Left lobe of liver (tissue), 2 donors: ENCODE measurements at places on chromosomes 6 and 20. TPM values are rescaled to one million over a fixed set of nuclear protein-coding genes. Genes with fewer than 3 reads are reported as not detected.

DNA sequence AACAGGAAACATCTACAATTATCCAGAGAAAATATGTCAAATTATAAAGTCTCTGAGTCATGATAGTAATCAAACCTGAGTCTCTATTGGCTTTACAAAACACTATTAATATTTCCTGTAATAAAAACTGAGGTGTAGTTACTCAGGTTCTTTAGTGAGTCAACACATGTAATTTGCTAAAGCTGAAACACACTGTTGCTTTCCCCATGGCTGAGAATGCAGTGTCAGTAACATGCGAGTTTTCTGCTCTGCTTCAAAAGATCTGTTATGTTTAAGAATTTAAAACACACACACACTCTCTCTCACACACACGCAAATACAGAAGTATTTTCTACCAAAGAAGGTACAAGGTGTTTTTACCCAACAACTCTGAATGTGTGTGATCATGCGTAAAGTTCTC lies 38.6 kb downstream of the ATXN1 start:
- DNase-seq, result no peak

DNA sequence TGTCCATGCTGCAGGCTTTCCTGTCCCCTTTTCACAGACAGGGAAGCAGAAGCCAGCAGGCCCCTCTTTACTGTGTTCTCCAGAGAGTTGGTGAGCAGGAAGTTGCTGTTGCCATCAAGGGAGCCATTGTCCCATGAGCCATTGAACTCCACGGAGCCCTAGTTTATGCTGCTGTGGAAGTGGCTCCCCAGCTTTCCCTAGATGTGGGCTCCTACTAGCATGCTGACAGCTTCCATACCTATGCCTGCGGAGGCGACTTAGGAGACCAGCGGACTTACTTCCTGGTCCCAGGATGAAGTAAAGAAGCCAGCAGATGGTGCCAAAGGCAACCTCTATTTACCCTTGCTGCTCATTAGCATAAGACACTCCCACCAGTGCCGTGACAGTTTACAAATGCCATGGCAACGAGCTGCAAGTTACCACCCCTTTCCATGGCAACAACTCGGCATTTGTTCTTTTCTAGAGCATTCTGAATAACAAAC lies 30.8 kb upstream of the FKBP1A start:
- no peak for DNase-seq

DNA sequence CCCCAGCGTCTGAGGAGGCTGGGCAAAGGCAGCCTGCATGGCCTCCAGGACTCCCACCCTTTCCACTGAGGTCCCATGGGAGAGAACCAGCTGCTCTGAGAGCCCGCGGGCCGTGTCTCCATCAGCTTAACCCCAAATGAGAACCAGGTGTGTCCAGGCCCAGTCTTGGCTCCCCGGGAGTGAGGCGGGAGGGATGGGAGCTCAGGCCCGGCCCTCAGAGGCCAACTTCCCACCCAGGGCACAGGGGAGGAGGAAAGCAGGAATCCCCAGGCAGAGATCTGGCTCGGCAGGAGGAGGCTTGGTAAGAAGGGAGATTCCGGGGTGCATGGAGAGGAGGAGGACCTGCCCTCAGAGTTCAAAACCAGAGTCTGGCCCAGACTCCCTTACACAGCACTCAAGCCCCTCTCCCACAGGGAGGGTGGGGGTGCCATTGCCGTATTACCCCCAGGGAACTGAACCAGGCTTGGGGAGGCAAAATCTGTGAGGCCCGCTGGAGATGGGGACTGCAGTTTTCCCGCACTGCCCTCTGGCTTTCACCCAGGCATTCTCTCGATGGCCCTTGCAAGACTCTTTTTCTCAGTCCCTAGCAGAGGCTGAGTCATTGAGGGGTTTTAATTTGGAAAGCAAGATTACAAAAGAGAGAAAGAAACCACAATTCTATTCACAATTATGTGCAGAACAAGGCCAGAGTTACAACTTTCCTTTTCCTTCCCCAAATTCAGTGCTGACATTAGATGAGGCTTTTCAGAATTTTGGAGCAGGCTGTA lies 17.1 kb downstream of the FOXF2 start:
- no peak for DNase-seq

DNA sequence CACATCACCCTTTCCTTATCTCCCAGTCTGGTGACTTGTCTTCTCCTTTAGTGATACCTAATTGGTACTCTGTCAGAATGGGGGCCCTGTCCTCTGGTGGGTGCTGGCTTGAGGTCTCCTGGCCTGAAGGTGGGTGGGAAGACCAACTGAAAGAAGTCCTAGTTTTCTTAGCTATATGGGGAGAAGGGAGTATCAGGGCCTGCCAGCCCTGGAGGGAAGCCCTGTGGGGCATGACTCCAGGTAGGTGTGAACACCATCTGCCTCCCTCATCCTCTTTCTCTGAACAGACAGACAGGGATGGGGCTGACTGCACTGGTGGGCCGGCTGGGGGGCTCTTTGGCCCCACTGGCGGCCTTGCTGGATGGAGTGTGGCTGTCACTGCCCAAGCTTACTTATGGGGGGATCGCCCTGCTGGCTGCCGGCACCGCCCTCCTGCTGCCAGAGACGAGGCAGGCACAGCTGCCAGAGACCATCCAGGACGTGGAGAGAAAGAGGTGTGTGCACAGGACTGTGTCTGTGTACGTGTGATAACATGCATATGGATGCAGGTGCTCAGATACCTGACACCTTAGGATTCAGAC lies 4.8 kb downstream of the CRIP3 start:
- DNase-seq, result no peak

GRCh38 chr6:153146413-153146812 lies 15.3 kb upstream of the RGS17 start:
- no peak for DNase-seq

DNA sequence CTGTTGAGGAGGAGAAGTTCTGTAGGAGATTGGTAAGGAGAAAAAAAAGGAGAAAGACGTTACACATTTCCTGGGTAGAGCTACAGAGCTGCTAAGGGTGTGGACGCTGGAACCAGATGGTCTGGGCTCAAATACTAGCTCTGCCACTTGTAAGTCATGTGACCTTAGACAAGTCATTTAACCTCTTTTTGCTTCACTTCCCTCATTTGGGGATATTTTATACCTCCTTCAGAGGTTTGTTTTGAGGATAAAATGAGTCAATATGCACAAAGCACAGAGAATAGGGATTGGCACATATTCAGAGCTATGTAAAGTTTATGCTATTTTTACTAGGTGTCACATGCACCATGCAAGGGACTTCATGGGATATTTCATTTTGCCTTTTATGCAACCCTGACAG lies 708.8 kb downstream of the DHX35 start:
- DNase-seq, result no peak

DNA sequence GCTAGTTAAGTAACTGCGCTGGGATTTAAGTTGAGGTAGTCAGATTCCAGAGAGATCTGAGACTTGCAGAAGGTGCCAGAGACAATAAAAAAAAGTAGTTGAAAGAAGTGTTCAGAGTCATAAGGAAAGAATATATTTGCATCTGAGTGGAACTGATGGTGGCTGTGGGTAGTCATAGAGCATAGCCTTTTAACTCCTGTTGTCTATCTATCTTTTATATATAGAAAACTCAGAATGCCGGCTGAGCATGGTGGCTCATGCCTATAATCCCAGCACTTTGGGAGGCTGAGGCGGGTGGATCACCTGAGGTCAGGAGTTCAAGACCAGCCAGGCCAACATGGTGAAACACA lies 62.0 kb downstream of the CARMIL1 start:
- DNase-seq, result no peak

- DNase-seq, result peak; percentile 28
Observed at GRCh38 chr20:44053046-44053445, 133.9 kb downstream of the JPH2 start.

GRCh38 chr6:145863988-145864616 lies 49.5 kb upstream of the FBXO30 start:
- no peak for DNase-seq

- DNase-seq, result no peak
Observed at GRCh38 chr20:33373735-33374605, 27.3 kb downstream of the CDK5RAP1 start.

- DNase-seq, result no peak
Observed at GRCh38 chr20:12531626-12532025, 477.1 kb upstream of the SPTLC3 start.

GRCh38 chr6:42028234-42029061 lies 21.9 kb upstream of the TAF8 start:
- DNase-seq, result no peak

- DNase-seq, result no peak
Observed at GRCh38 chr20:49616154-49617007, 48.4 kb upstream of the PTGIS start.

GRCh38 chr20:32634041-32634805 lies 39.5 kb downstream of the C20orf203 start:
- DNase-seq, result no peak

DNA sequence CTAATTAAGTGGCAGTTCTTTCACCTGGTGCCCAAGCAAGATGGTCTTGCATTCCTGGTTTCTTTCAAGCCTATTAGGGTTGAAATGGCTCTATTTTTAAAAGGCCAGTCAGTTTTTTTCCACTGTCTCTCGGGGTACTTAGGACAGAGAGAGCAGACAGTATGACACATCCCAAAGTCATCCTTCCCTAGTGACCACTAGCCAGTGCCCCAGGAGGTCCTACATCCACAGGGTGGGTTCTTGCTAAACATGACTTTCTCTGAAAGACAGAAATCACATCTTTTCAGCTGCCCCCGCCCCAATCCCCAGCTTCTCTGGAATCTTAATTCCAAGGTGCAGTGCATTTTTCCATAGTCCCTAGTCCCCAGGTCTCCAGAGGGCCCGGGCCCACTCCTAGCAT lies 192.4 kb downstream of the SLC24A3 start:
- no peak for DNase-seq

DNA sequence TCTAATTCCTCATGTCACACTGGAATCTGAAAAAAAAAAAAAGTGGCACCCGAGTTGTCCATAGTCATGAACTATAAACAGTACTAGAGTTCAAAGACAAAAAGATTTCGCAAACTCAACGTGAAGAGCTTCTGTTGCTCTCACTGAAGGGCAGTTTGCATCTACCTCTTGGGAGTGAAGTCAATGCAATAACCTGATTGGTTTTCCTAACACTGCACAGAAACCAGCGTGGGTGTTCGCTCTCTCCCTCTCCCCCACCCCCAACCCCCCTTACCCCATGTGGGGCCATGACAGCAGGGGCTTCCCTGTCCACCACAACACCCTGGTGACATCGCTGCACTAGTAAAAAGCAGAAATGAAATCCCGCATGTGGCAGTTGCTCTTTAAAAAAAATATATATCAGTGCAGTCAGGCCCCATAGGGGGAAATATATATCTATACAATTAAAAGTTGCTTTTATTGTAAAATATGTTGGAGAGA lies 66.9 kb downstream of the GMPR start:
- no peak for DNase-seq

DNA sequence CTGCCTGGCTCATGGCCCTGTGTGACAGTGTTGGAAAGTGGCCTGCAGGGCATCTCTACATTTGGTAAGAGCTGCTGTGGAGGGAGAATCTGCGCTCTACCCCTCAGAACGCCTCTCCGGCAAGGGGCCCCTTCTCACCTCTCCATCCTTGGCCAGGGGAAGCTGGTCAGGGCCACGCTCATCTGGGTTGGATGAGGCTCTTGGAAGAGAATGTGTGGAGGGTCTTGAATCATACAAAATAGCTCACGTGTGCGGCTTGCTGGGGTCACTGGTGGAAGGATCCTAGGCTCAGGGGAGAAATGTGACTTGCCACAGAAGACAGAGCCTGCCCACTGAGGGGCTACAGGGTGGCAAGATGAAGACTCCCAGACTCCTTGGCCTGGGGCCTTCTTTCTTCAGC lies 105.0 kb downstream of the SCML4 start:
- no peak for DNase-seq

DNA sequence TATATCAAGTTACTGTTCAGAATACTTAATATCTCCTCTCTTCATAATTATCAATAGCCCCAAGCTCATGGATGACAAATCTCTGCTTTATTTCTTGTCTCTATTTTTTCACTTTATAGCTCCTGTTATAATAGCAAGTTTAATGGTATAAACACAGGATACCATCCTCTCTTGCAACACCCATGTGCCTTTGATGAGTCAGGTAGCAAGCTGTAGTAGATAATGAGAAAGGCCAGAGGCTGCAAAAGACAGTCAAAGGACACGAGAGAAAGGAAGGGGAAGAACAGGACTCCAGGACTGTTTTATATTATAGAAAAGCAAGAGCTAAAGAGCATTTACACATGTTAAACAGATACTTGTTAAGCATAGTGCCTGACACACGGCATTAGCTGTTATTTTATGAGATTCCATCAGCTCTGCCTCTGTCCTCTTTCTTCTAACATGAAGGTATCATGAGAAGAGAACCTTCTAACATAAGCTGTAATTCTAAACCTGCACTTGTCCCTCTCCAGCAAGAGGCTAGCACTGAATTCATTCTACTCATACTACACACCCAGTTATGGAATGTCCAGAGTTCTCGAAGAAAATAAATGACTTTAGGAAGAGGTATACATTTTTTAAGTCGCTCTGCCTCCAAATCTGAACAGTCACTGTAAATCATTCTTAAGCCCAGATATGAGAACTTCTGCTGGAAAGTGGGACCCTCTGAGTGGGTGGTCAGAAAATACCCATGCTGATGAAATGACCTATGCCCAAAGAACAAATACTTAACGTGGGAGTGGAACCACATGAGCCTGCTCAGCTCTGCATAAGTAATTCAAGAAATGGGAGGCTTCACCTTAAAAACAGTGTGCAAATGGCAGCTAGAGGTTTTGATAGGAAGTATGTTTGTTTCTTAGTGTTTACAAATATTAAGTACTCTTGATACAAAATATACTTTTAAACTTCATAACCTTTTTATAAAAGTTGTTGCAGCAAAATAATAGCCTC lies 45.0 kb downstream of the NT5E start:
- DNase-seq, result no peak

DNA sequence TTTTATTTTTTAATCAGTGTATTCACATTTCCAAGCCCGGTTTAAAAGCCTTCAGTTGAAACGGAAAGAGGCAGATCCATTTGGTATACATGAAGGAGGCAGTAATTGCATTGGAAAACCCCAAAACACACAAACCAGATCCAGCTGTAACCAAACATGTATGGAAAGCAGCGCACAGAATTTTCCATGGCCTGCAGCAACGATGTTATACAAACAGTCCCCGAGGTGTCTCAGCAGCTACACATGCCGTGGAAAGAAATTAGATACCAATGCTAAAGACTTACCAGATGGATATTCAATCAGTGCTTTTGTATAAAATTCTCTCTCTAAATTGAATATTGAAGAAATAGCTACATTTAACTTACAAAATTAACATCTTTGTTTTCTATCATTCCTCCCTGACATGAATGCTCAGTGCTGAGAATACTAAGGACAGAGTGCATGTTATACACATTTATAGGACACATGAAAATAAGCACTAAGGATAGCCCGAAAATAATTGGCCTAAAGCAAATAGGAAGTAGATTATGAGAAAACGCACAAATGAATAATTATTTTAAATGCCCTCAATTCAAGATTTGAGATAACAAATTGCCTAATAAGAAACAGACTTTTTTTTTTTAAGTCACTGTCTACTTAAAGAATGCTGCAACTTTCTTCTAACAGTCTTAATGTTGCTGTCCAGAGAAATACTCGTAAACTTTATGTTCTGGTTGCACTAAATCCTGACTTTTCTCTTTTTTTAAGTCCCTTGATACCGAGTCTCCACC lies 713.1 kb downstream of the HDGFL1 start:
- no peak for DNase-seq

Gene MATN4
- not detected for total RNA-seq

Gene GPX5
- total RNA-seq, result not detected

Gene ENPP4
- 3.8 TPM for total RNA-seq

Gene DUSP15
- total RNA-seq, result 0.38 TPM

Gene ELOVL4
- not detected for total RNA-seq

Gene APOM
- total RNA-seq, result 97.1 TPM

Gene EYA4
- total RNA-seq, result not detected

Gene MAFB
- total RNA-seq, result 35.3 TPM

Gene TREM2
- total RNA-seq, result 0.28 TPM

Gene SAPCD1
- 0.73 TPM for total RNA-seq
